Effector memory CD8-positive, alpha-beta T cell (primary cell): ENCODE measurements at places on chromosomes 3 and 15.

DNA sequence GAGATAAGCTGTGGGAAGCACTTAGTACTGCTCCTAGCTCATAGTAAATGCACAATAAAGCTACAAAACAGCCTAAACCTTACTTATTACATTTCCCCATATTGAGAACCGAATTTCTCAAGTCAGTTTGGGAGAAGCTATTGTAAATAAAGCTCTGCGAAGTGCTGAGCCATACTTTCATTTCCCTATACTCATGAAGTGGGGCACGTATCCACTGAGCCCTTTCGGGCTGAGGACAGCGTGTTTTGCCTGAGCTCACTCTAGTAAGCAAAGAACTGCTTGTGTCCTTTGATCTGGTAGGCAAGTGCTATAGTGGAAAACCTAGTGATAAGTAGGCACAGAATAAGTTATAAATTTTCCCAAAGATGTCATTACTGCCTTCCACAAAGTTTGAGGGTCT, 165.0 kb downstream of the RSL24D1 start:
- no peak for DNase-seq

DNA sequence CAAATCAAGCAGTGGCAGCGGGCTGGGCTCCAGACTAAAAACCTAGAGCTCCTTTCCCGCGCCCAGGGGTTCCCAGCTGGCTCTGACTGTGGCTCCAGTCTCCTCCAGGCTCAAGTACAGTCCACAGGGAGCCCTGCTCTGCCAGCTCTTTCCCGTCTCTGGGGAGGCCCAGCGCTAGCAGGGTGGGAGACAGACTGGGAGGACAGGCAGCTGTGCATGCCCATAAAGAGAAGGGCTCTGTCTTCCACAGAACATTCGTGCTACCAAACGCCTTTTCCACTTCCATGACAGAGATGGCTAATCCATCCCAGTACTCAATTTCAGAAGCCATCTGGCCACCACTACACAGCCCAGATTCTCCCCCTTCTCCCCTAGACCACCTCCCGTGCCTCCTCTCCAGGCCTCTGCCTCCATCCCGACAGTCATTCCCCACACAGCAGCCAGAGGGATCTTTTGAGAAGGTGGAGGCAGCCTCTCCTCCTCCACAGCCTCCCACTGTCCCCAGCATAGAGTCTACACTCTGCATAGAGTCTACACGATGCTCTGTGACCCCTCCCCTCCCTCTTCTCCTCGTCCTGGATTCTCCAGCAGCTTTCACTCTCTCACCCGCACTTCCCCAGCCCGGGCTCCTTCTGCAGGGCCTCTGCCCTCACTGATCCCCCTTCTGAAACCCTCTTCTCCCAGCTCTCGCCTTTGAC, 6.8 kb upstream of the DUSP7 start:
- DNase-seq = no peak

GRCh38 chr3:114659109-114660061, 365.6 kb downstream of the TIGIT start:
- no peak for DNase-seq

GRCh38 chr3:9111866-9112265, 137.6 kb downstream of the SRGAP3 start:
- DNase-seq = no peak

DNA sequence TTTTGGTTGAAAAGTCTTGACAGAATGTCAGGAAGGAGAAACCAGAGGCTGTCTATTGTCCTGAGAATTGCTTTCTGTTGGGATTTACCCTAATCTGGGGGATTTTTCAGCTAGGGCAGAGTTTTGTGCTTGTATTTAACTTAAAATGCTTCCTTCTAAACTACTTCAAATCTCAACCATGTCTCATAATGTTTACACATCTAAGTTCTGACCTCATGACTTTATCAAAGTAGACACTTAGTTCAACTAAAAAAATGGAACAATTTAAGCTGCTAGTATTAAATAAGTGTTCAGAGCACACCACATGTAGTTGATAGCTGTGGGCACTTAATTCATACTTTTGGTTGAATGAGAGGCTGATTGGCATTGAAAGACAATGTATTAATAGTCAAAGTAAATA, 28.2 kb downstream of the CLDN1 start:
- DNase-seq = no peak

GRCh38 chr3:139358841-139359562, 15.2 kb downstream of the MRPS22 start:
- no peak for DNase-seq

DNA sequence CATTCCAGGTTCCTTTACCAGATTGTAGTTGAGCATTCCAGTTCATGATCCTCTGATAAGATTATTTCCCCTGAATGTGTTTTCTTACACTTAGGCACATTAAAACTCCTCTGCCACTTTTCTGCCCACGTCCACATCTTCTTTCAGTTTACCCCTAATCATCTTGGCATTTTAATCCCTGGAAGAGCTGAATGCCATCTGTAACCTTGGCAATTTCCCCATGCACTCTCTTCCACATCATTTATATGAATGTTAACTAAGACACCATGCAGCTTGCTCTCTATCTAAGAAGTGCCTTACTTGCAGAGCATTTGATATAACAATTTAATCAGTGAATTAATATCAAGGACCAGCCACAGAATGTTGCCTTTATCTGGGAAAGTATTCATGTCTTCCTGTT, 25.8 kb downstream of the TIMP4 start:
- DNase-seq = no peak

GRCh38 chr3:126412841-126413692, 18.4 kb downstream of the CFAP100 start:
- no peak for DNase-seq

DNA sequence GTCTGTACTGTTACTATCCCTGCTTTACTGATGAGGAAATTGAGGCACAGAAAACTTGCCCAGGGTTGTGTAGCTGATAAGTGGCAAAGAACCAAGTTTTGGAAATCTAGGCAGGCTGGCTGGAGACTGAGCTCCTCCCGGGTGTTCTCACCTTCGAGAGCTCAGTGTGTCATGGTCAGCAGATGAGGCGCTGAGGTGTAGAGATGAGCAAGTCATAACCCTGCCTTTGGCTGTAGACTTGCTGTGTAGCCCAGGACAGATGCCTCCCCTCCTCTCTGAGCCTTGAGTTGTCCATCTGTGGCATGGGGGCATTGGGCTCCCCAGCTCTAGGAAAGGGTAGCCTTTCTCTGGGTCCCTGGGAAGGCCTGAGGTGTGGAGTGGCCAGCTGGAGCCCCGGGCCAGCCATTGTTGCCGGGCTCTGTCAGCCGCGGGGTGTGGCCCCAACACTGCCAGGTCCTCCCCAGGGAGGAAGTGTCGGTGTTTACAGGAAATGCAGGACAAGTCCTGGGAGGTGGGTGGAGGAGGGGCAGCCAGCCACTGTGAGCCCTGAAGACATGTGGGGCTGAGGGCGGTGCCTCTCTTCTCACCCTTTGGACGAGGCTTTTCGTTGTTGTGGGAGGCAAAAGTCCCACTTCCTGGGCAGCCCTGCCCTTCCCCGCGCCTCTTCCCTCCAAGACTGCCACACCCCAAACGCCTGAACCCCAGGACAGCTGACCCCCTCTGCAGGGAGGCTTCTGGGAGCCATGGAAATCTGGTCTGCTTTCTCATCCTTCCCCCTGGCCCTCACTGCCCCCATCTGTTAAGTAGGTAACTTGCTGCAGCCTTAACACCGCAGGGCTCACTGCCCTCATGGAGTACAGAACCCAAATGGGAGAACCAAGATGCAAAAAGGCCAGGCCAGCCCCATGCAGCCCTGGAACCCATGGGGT, 29.1 kb downstream of the FGD5 start:
- no peak for DNase-seq

- no peak for DNase-seq
These were observed 118.0 kb upstream of the NPHP3 start for GRCh38 chr3:132840201-132840700.

- DNase-seq = no peak
These were observed 290.5 kb downstream of the KBTBD8 start for GRCh38 chr3:67288466-67289106.

DNA sequence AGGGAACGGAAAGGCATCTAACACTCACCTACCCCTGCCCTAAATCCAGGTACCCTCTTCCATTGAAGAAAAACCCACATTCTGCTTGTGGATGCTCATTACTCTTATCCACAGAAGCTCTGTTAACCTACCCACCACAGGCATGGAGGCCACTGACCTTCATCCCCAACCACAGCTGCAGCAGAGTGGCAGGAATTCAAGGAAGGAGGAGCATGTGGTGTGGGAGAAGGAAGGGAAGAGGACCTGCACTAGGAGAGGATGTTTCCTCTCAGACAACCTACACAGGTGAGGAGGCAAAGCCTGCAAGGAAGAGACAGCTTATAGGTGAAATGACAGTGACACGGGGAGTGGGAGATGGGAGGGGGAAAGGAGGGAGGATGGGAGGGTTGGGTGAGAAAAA, 192.5 kb upstream of the TSC22D2 start:
- no peak for DNase-seq

DNA sequence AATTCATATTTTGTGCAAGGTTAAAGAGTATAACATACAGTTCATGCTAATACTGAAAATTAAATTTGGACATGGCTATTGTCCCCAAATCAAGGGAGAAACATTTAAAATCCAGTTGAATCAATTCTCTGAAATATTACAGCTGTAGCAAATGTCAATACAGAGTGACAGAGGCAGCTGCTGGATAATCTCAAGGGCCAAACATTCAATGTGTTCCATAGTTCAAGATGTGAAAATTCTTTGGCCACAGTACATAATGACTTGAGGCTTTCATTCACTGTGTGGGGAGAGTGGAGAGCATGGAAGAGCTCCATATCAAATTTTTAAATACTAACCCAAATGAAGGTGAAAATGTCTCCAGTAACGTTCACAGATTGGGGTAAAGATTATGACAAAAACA, 1192.8 kb upstream of the CADM2 start:
- no peak for DNase-seq

GRCh38 chr3:133460809-133461208, 61.0 kb downstream of the BFSP2 start:
- DNase-seq = no peak

- DNase-seq = no peak
These were observed 7.6 kb downstream of the CHSY1 start for GRCh38 chr15:101244036-101244781.

DNA sequence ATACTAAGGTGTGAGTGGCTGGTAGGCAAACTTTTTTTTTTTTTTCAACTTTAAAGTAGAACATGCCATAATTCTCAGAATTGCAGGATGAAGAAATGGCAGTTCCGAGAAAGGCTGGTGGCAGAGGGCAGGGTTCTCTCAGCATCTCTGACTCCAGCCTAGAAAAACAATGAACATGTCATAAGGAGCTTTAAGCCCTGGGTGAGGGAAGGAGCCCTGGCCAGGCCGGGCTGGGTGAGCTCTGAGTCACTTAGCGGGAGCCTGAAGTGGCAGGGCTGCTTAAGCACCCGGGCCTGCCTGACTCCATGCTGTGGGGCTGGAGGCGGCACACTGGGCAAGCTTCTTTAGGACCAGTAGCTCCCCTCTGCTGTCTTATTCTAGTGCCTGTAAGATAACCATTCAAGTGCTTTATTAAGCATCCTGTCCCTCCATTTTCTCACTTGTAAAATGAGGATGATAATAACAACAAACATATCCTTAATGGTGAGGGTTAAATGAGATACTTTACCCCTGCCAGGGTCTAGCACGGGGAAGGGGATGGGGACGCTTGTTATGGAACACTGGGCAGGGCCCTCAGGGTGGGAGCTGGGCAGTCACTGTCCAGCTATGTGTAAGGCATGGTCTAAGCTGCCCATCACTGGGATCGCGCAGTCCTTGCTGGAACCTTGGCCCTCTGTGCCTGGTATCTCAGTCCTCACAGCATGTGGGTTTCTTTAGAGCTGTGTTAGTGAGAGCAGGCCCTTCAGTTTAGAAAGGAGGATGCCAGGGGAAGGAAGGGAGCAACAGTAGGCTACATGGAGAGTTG, 18.4 kb downstream of the SMAD6 start:
- DNase-seq = no peak

- DNase-seq = no peak
These were observed 19.9 kb upstream of the ABHD2 start for GRCh38 chr15:89068325-89068784.

GRCh38 chr15:64634027-64634426, 141.4 kb downstream of the RBPMS2 start:
- peak; percentile 46 for DNase-seq

DNA sequence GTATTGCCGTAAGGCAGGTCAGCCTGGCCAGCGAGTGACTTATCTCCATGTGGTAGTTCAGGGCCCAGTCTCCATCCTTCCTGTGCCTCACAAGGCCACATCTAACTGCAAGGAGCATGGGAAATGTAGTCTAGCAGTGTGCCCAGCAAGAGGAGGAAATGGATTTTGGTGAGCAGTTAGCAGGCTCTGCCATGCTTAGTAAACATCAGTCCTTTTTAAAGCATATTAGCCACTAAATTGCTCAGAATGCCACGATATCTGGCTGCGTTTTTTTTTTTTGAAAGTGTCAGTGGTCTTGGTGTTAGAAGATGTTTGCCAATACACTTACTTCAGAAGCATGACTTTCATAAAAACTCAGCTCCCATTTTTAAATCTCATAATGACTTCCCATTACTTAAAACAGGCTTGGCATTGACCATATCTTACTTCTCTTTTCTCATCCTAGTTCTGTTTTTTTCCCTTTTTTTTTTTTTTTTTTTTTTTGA, 470.2 kb upstream of the TPRG1 start:
- no peak for DNase-seq

- no peak for DNase-seq
These were observed 562.8 kb downstream of the NR2F2 start for GRCh38 chr15:96893159-96893906.

DNA sequence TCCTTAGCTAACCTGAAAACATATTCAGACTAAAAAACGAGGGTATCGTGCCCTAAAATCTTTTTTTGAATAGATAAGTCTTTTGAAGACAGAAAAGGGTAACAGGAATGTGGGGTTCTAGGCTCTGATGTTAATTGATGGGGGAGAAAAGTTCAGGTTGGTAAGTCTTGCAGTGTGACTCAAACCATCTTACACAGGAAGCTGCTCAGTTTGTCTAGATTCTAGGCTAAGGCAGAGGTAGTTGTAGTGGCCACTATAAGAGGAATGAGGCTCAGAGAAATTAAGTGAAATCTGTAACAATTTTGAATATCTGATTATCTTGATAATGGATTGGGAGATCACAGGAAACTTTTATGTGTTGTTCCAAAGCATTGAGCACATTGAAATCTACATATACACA, 267.9 kb downstream of the PDCD6IP start:
- DNase-seq = no peak

- no peak for DNase-seq
These were observed 1.6 kb downstream of the PLXNA1 start for GRCh38 chr3:126984391-126985131.

- DNase-seq = no peak
These were observed 467.4 kb upstream of the BCHE start for GRCh38 chr3:166304584-166304983.

- DNase-seq = no peak
These were observed 66.5 kb downstream of the LRRFIP2 start for GRCh38 chr3:37107846-37108245.

DNA sequence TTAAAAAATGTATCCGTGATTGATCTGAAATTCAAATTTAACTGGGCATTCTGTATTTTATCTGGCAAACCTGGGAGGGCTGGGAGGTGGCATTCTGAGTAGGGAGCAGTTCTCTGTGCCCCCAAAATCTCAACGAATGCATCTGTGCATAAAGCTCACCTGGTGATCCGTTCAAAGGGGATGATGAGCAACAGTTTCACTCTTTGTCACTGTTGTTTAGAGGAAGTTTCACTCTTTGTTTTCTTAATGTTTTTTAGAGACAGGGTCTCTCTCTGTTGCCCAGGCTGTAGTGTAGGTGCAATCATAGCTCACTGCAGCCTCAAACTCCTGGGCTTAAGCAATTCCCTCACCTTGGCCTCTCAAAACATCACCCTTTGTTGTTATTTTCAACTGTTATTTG, 186.7 kb downstream of the SSR3 start:
- no peak for DNase-seq
